ENCODE measurements at places on chromosomes 7 and 10. TPM values are rescaled to one million over a fixed set of nuclear protein-coding genes. Genes with fewer than 3 reads are reported as not detected.

The ANKRD30A gene
- not detected for total RNA-seq

The TBX20 gene
- total RNA-seq = not detected

The NEURL1 gene
- total RNA-seq = 3.1 TPM

The GHRHR gene
- not detected for total RNA-seq

The ANXA8L1 gene
- total RNA-seq = not detected

The NPY gene
- total RNA-seq = not detected

The NRAP gene
- not detected for total RNA-seq

The PIP gene
- not detected for total RNA-seq

The TMEM196 gene
- total RNA-seq = not detected

The GDI2 gene
- 339 TPM for total RNA-seq

The CYP2C19 gene
- total RNA-seq = not detected

The GRID2IP gene
- total RNA-seq = not detected

The MPLKIP gene
- 36.8 TPM for total RNA-seq

The ZNF37A gene
- total RNA-seq = 19.0 TPM

The TMEM213 gene
- total RNA-seq = not detected

The NUDT13 gene
- 1.4 TPM for total RNA-seq
